ENCODE measurements at places on chromosomes 4 and X.

- no peak for DNase-seq
Observed at GRCh38 chr4:145719752-145720624, 40.0 kb downstream of the C4orf51 start.

DNA sequence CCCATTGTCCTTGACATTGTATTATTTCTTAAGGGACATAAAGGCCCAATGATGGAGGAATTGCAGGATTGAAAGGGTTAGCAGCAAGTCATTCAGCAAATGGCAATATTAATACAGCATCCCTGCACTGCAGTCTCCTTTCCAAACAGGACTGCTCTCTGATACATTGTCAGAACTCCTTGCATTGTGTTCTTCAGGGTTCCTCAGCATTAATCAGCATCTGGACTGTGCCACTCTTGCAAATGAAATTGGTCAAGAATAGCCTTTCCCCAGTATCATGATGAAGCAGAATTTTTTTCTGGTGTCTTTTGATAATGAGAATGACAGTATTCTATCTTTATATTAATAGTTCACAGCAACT is 272.6 kb upstream of the HAND2 start:
- no peak for DNase-seq

DNA sequence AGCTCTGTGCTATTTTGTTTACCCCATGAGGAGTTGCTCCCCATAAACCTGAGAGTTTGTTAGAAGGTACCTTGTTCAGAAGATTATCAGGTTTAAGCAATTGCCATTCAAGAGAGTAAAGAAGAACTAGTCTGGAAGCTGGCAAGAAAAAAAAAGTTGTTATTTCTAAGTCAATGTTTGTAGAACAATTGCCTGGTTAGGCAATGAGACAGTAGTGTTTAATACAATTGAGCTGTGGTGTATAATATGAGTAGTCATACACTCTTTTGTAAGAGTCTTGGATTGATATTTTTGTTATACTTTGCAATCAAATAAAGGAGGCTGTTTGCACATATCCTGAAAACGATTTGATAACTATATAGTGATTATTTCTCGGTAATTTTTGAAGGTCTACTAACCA is 44.7 kb downstream of the GALNT7 start:
- DNase-seq, result no peak

- no peak for DNase-seq
Observed at GRCh38 chrX:48816014-48816810, 10.1 kb upstream of the ERAS start.

GRCh38 chrX:104324461-104325212 is 69.9 kb upstream of the ESX1 start:
- no peak for DNase-seq

DNA sequence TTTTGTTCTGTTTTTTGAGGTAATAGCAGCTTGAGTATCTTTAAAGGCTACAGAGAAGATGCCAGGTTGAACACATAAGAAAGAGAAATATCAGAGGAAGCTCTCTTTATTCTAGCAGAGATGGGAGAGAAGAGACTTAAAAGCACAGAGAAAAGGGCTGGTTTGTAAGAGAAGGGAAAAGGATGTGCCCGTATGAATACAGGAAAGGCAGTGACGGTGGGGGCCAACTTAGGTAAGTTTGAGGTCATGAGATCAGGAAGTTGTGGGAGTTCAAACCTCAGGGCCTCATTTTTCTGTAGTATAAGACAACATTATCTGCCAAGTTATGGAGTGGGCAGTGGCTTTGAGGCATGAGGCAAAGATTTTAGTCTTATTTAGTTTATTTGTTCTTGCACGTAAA is 121.3 kb upstream of the S100G start:
- no peak for DNase-seq

DNA sequence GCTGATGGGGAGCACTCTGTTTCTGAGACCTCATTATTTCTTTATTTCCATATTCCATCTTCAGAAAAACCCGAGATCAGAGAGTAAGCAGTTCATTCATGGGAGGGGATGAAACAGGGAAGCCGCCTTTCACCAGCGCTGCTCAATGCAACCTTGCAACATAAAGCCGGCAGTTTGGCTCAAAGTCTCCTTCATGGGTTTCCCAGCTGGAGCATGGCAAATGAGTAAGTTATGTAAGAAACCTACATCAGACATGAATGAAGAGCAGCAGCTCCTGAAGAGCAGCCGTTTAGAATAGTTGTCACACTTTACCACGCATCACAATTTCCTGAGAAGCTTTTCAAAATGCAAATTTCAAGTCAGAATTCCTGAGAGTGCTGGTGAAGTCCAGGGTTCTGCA is 578.8 kb downstream of the FSTL5 start:
- DNase-seq, result no peak

DNA sequence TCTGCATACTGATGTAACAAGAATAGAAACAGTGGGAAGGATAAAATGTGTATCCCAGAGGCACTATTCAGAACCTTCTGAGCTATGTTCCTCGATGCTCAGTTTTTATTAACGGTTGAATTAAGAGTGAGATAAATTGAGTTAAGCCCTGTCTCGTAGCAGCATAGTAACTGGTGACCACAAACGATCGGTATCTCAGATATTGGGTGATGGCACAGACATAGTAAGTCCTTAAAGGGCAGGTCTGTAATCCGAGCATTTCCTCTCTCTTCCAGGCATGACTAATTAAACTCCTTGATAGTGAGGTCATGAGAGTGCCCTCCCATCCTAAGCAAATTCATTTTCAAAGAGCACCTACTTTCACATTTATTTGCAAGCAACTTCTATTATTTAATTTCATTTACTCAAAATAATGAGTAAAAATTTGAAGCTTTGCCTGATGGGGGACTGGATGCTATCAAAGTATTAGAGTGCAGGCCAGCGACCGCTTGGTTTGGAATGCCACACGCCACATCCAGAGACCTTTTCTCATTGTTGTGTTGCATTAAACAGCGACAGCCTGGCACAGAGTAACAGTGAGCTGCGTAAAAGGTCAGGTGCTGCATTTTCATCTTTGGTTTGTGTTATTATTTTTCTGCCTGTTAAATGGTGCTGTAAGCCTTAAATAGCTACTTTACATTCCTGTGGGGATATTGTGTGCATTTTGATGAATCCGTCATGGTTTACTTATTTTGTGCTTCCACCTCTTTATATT is 101.9 kb downstream of the PCDH7 start:
- no peak for DNase-seq

GRCh38 chrX:105226499-105226898 is 6.0 kb upstream of the TEX13A start:
- DNase-seq, result no peak

- no peak for DNase-seq
Observed at GRCh38 chrX:130176354-130176776, 4.6 kb downstream of the RAB33A start.

- no peak for DNase-seq
Observed at GRCh38 chr4:76155979-76156378, 7.8 kb upstream of the NUP54 start.

- no peak for DNase-seq
Observed at GRCh38 chr4:5965225-5965624, 53.0 kb downstream of the C4orf50 start.

DNA sequence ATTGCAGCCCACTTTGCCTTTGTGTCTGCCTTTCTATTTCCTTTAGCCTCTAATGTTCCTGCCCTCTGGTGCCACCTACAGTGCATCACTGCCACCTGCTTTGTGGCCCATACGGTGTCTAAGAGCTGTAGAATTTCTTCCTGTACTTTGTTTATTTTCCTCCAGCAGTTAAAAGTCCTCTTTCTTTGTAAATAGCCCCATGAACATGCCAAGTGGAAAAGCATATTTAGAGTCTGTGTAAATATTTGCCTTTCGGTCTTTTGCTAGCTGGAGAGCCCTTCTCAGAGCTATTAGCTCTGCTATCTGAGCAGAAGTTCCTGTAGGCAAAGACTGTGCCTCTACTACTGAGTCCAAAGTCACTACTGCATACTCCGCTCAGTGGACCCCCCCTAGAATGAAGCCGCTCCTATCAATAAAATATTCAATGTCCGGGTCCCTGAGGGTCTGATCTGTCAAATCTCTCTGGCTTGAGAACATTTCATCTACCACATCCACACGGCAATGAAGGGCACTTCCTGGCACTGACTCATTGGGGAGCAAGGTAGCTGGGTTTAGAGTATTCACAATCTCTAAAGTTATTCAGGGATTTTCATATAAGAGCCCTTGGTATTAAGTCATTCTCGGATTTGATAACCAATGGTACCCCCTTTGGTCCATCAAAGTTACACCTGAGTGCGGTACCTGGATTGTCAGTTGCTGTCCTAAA is 36.3 kb downstream of the SULT1E1 start:
- peak; percentile 7 for DNase-seq

DNA sequence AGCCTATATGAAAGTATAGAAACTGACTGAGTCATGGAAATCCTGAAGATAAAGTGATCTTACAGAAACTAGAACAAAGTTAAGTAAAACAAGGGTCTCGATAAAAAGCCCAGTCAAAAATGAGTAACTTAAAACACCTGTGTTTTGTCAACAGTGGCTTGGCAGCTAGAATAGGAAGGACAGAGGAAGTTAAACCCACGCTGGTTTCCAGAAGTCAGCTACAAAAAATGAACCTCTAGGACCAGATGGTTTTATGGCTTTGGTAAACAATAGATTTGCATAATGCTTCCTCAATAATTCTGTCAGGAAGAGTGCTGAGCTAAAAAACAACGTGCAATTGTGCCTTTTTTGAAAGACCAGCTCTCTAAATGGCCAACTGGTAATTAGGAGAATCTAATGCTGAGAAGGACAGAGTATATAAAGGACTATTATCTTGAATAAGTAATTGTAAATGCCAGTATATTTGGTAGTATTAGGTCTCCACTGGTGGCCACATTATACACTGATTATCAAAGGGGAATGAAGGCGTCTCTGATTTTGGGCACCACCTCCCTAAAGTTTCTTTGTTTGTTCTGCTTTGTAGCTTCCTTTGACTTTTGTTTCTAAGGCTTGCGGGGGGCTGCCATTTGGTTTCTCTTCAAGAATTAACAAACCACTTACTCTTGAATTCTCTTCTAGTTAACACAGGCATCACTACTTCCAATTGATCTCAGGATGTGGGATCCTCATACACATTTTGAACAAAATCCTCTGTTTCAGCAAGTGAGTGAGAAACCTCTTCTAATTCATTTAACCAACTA is 72.2 kb upstream of the PPP3CA start:
- DNase-seq, result no peak

GRCh38 chrX:155242300-155242699 is 22.0 kb downstream of the RAB39B start:
- no peak for DNase-seq

DNA sequence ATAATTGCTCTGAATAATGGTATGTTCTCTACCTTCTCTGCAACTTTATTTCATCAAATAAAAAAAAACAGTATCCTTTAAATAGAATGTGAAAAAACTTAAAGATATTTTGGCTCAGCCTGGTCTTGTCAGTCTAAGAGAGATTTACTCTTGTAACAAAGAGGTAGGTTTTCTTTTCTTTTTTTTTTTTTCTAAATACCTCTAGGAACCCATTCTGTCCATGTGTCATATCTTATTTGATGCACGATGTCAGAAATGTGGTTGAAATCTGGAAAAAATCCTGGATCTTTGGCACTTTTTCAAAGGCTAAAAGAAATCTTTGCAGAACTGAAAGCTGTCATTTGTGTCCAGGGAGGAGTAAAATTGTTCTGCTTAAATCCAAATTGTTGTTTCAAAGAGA is 17.3 kb upstream of the FGF5 start:
- DNase-seq, result no peak

DNA sequence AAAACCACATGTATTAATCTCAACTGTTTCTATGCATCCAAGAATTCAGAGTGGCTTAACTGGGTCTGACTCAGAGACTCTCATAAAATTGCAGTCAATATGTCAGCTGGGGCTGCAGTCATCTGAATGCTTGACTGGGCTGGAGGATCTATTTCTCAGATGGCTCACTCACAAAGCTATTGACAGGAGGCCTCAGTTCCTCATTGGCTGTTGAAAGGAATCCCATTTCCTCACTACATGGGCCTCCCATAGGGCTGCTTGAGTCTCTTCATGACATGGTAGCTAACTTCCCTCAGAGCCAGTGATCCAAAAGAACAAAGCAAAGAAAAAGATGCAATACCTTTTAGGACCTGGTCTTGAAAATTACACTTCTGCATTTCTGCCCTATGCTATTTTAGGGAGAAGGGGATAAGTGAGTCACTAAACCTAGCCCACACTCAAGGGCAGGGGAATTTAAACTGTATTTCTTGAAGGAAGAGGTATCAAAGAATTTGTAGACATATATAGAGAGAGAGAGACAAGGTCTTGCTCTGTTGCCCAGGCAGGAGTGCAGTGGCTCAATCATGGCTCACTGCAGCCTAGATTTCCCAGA is 9.8 kb downstream of the SCFD2 start:
- no peak for DNase-seq

GRCh38 chrX:42085836-42086235 is 162.5 kb upstream of the CASK start:
- no peak for DNase-seq

- peak; percentile 31 for DNase-seq
Observed at GRCh38 chrX:133005042-133005441, 46.6 kb upstream of the HS6ST2 start.

GRCh38 chrX:14753441-14753840 is 119.4 kb downstream of the FANCB start:
- no peak for DNase-seq

DNA sequence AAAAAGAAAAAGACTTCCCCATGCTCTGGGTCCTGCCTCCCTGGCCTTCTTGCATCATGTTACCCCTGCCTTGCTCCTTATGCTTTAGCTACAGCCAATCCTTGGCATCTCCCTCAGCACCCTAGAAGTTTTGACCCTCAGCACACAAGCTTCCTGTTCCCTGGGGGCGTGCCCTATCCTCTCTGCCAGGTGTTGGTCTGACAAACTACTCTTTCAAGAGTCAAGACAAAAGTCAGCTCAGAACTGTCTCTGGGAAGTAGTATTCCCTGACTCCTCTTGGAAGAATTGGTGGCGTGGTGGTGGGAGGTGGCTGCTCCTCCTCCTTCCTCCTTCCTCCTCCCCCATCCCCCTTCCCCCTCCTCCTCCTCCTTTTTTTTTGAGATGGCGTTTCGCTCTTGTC is 41.0 kb downstream of the PRPS1 start:
- no peak for DNase-seq

- DNase-seq, result no peak
Observed at GRCh38 chr4:41509451-41509866, 28.5 kb upstream of the LIMCH1 start.

GRCh38 chrX:27336466-27337091 is 126.6 kb downstream of the PPP4R3C start:
- peak; percentile 3 for DNase-seq

- no peak for DNase-seq
Observed at GRCh38 chr4:17517664-17518063, 2.7 kb downstream of the CLRN2 start.

DNA sequence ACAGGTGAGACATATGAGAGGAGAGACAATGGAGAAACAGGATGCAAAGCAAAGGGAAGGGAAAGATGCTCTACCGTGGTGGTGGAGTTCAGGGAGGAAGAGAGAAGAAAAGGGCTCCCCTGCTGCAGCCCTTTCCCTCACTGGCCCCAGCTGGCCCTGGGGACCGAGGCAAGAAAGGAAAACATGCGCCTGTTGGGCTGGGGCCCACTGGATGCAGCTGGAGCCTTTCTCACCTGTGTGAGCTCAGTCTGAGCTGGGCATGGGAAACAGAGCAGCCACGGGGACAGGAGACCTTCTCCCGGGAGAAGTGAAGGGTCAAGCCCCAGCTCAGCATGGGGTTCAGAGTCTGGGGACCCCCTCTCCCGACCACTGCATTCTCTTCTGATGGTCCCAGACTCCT is 11.9 kb downstream of the NXF3 start:
- no peak for DNase-seq

Data from AG08395 (cell line).